ENCODE measurements at places on chromosomes 6 and 20.
A peak's percentile ranks its signal among the peaks of the same experiment; 100 is the strongest.

DNA sequence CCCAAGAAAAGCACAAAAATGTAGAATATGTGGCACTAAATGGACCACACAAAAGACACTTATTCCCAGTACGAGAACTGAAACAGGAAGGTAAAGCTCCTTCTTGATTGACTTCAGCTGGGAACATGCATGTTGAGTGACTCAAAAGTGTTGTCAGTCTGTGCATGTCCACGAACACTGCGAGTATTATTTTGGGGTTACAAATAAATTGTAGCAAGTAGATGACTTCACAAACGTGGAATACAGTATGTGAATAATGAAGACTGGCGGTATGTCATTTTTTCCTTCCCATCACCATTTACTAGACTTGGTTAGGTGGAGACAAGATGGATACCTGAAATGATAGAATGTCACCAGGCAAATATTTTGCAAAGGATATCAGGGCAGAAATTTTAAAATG lies 45.4 kb downstream of the L3MBTL3 start:
- no peak for DNase-seq

DNA sequence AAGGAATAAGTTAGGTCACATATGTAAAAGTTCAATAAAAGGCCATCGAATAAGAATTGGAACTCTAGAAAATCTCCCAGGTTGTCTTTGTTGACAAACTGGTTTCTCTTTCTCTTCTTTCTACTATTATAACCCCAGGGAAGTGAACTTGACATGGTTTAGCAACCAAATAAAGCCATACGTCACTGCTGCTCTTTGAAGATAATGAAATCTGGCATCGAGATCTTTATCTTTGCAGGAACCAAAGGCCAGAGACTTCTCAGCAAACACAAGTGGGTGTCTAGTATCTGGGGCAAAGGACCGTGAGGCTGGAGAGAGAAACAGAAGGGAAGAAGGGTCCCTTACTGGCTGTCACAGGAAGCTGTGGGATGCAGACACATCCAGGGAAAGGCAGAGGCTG lies 286.7 kb upstream of the CDYL start:
- DNase-seq = no peak

GRCh38 chr6:151616091-151616513 lies 122.3 kb downstream of the CCDC170 start:
- DNase-seq = peak; percentile 60

DNA sequence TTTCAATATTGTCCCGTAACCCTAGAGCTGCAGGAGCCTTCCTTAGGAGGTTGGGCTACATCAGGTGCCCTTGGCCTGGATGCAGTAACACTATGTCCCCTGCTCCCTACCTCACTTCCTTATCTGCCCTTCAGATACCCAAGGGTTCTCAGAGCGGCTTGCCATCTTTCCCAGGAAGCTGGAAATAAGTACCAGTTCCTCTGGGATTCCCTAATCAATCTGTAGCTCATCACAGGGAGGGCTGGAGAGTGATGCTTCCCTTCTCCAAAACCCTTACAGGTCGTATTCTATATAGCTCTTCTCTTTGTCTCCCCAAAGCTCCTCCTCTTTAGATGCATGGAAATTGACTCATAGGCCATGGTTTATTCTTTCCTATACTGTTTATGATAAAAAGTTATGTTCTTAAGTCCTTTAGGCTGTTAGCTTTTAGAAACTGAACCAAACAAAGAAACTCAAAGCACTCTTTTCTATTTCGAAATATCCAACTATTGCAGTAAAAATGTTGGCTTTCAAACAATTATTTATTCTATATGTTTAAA lies 4.2 kb downstream of the MYCT1 start:
- no peak for DNase-seq

- peak; percentile 26 for DNase-seq
Measured at GRCh38 chr6:39085129-39085797, 29.7 kb downstream of the SAYSD1 start.

GRCh38 chr6:110509617-110510241 lies 33.3 kb upstream of the SLC22A16 start:
- no peak for DNase-seq

DNA sequence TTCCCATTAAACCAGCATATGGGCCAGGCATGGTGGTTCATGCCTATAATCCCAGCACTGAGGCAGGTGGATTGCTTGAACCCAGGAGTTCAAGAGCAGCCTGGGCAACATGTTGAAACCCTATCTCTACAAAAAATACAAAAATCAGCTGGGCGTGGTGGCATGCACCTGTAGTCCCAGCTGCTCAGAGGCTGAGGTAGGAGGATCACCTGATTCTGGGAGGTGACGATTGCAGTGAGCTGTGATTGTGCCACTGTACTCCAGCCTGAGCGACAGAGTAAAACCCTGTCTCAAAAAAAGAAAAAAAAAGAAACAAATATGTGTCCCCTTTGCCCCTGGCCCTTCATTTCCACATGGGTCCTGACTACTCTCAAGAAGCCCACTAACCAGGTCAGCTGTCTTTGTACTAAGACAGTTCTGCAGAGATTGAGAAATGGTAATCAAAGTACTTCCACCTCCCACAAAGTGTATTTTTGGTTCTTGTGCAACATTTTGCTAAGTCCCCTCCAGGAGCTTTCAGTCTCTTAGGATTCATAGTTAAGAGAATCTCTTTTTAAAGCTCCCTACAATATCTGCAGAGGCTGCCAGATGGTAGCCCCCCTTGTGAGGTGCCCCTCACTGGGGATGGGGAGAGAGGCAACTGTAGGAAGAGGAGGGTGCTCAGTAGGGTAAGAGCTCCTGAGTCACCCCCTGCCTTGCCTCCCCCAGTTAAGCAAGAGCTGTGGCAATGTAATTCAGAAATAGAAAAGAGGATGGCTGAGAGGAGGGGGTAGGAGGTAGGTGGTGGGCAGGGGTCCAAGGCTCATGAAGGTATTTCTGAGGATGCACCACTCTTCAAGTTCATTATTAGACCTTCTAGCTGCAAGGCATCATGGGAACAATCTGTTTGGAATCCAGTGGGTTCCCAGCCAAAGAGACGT lies 16.5 kb upstream of the WFDC2 start:
- no peak for DNase-seq

- no peak for DNase-seq
Measured at GRCh38 chr20:7610681-7611080, 329.6 kb downstream of the HAO1 start.

- DNase-seq = peak; percentile 16
Measured at GRCh38 chr20:6718662-6719368, 48.7 kb upstream of the BMP2 start.
